Hippocampal formation (tissue), 2 donors: ENCODE measurements at places on chromosomes 6 and 20.

- no peak for DNase-seq
Measured at GRCh38 chr6:7991536-7991935, 72.7 kb downstream of the BLOC1S5 start.

- no peak for DNase-seq
Measured at GRCh38 chr20:25013478-25014380, 21.2 kb upstream of the APMAP start.

GRCh38 chr6:131823276-131823902, 15.6 kb downstream of the ENPP1 start:
- no peak for DNase-seq

GRCh38 chr20:64107736-64108457, 532 bp upstream of the NPBWR2 start:
- no peak for DNase-seq

GRCh38 chr6:50822078-50822476, 3.4 kb downstream of the TFAP2B start:
- DNase-seq, result no peak

DNA sequence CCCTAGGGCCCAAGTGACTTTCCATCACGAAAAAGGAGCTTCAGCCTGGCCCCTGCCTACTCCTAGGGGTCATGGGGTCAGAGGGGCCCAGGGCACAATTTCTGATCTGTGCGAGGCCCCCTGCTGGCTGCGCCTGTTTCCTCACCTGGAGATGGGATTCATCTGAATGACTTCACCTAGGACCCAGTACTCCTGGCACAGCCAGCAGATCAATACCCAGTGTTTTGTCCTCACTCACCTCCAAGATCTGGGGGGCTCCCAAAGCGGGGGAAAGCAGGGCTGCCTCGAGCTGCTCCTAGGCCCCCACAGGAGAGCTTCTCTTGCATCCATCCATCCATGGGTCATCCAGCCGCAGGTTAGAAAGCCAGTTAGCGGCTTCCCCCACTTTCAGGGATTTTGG, 33.8 kb downstream of the CD40 start:
- DNase-seq, result no peak

- DNase-seq, result no peak
Measured at GRCh38 chr6:130211691-130212090, 11.1 kb downstream of the SAMD3 start.

GRCh38 chr20:57008217-57008616, 258.2 kb downstream of the BMP7 start:
- DNase-seq, result no peak

GRCh38 chr6:128712898-128713297, 170.0 kb upstream of the LAMA2 start:
- no peak for DNase-seq

DNA sequence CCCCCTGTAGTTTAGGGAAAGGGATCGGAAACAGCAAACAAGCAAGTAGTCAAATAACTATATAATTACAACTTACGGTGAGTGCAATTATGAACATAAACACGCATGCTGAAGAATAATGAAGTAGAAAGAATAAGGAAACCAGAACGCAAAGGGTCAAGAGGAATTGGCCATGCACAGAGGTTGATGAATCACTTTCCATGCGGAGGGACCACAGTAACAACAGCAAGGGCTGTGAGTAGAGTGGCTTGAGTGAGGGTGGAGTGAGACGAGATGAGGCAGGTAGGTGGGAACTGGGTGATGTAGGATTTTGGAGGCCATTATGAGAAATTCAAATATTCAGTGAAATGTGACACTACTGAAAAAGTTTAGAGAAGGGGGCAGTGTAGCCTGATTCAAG, 112.2 kb upstream of the LAMP5 start:
- DNase-seq, result no peak

DNA sequence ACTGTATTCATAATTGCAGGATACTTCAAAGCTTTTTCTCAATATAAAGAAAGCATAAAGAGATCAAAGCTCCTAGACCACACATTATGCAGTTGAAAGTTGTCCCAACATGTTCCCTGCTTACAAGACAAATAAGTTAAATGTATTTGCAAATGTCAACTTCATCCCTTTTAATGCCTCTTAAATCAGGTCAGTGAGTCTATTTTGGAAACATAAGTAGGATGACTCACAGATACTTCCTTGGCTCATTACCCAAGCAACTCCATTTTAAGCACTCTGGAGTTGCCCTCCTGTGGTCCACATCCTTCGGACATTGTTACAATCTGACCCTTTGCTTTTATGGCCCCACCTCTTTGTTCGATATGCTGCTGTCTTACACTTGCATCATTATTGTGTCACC, 162.0 kb downstream of the FAXC start:
- DNase-seq, result no peak

GRCh38 chr6:47407300-47408281, 70.0 kb upstream of the CD2AP start:
- DNase-seq, result no peak

DNA sequence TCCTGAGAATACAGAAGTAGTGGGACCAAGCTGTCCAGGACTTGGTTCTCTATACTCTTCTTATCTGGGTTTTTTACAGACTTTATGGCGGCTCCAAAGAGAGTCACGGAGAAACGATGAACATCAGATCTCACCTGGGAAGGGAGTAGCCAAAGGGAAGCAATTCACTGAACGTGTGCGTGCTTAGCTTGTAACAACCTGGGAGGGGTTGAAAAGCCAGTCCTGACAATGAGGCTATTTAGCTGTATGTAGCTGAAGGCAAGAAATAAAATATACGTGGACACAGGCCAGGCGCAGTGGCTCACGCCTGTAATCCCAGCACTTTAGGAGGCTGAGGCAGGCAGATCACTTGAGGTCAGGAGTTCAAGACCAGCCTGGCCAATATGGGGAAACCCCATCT, 18.2 kb upstream of the RBL1 start:
- no peak for DNase-seq

- DNase-seq, result no peak
Measured at GRCh38 chr6:135291288-135292076, 110.4 kb downstream of the MYB start.

DNA sequence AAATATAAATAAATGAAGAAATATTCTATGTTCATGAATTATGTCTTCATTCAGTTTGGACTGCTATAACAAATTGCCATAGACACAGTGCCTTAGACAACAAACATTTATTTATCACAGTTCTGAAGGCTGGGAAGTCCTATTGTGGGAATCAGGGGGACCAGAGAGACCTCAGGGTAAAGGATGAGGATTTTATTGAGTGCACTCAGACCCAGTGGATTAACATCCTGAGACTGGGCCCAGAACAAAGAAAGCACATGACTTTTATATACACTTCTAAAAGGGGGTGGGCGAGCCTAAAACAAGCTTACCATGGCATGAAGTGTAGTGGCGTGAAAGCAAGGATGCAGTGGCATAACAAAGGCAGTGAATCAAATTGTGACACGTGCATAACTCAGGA, 26.9 kb upstream of the CBLN4 start:
- DNase-seq, result no peak

DNA sequence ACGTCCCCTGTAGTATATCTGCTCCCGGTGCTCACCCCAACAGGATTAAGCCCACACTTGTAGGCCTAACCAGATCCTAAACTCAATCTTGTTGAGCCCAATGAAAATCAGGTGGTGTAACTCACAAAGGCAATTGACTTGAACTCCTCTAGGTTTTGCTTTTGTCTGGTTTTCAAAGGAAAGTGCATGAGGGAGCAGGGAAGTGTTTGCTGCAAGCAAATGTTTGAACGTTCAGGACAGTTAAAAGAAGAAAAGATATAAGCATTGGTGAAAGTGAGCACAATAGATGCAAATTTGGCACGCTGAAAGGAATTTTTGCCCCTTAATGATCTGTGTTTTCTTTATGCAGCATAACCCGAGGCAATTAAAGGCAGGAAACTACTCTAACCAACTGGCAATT, 212.6 kb downstream of the PLCB1 start:
- no peak for DNase-seq

- DNase-seq, result no peak
Measured at GRCh38 chr6:35061102-35061615, 80.0 kb downstream of the TCP11 start.

DNA sequence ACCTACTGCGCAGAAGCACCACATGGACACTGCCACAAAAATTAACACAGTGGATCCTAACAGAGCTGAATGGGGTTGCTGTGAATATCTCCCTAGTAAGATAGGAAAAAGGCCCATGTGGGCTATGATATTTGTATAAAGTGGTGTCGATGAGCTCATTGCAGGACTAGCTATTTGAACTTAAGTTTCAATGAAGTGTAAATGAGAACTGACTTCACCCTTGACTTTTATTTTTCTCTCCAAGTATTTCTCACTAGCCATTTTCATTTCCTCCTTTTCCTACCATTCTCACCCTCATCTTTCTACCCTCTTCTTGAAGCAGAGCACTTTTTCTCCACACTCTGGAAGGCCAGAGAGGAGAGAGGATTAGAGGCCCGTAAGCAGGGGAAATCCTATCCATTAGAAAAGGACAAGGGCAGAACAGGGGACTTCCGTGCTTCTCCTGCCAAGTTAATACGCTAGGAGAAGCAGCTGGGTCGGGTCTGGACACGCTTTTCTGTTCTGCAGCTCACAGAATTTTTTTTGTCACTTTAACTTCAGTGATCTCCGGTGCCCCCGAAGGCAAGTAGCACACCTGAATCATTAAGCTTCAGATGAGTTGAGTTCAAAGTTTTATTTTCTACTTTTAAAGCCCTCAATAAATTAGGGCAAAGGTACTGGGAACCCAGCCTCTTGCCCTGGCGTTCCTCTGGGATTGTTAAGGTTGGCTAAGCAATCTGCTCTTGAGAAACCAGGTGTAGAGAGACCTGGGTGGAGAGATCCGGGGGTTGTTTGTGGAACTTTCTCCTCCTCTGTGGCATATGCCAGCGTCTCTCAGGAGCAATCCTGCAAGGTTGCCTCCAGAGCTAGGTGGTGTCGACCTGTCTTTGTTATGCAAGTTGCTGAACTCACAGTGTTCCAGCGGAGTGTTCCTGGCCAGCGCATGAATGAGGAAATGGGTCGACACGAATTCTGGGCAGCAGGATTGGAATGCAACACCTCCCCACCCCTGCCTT, 56.2 kb upstream of the ARID1B start:
- no peak for DNase-seq

GRCh38 chr6:156698239-156699016, 78.8 kb upstream of the ARID1B start:
- DNase-seq, result no peak

GRCh38 chr6:151185148-151185547, 54.6 kb upstream of the AKAP12 start:
- DNase-seq, result no peak

- DNase-seq, result no peak
Measured at GRCh38 chr6:90508753-90509152, 78.1 kb downstream of the MAP3K7 start.

DNA sequence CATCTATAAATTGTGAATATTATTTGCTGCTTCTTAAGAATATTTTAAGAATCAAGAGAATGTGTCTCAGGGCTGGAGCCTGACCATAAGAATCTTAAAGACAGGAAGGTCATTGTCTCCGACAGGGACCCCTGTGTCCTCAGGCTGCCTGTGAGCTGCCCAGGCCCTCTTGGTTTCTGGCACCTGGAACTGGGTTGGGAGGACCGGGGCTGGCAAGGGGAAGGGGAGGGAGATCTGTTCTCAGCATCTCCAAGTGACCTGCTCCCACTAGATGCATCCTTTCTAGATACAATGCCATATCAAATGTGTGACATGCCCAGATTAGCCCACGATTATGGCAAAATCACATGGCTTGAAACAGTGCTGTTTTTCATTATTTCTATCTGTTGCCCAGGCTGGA, 110.5 kb downstream of the SCML4 start:
- DNase-seq, result no peak

- DNase-seq, result no peak
Measured at GRCh38 chr6:105257340-105257739, 77.5 kb upstream of the POPDC3 start.

DNA sequence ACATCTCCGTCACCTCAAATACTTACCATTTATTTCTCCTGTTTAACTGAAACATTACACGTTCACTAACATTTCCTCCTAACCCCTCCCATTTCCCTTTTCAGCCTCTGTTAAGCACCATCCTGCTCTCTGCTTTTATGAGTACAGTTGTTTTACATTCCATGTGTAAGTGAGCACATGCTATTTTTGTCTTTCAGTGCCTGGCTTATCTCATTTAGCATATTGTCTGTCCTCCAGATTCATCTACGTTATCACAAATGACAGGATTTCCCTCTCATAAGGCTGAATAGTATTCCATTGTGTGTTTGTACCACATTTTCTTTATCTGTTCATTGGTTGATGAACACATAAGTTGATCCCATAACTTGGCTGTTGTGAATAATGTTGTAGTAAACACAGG, 22.7 kb downstream of the TAF11 start:
- DNase-seq, result no peak

DNA sequence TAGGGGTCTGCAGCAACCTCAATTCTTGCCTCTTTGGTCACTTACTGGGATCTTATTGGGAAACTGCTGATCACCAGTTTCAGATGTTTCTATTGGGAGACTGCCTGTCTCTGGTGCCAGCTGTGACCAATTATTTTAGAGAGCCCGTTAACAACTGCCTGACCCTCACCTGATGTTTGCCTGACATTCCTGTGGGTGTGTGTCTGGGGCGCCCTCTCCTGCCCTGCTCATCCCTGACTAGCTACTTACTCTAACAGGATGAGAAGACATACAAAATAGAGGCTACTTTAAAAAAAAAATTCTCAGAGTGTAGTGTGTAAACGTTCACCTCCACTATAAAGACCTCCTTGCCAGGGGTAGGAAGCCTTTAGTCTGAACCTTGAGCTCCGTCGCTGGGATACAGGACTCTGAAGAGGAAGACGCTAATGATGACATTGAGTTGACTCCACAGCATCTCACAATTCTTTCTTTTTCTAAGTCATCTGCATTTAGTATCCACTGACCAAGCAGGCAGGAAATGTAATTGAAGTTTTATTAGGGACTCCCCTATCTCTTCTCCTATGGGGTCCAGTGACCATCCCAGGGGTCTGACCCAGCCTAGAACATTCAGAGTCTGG, 54.6 kb upstream of the DDR1 start:
- no peak for DNase-seq

DNA sequence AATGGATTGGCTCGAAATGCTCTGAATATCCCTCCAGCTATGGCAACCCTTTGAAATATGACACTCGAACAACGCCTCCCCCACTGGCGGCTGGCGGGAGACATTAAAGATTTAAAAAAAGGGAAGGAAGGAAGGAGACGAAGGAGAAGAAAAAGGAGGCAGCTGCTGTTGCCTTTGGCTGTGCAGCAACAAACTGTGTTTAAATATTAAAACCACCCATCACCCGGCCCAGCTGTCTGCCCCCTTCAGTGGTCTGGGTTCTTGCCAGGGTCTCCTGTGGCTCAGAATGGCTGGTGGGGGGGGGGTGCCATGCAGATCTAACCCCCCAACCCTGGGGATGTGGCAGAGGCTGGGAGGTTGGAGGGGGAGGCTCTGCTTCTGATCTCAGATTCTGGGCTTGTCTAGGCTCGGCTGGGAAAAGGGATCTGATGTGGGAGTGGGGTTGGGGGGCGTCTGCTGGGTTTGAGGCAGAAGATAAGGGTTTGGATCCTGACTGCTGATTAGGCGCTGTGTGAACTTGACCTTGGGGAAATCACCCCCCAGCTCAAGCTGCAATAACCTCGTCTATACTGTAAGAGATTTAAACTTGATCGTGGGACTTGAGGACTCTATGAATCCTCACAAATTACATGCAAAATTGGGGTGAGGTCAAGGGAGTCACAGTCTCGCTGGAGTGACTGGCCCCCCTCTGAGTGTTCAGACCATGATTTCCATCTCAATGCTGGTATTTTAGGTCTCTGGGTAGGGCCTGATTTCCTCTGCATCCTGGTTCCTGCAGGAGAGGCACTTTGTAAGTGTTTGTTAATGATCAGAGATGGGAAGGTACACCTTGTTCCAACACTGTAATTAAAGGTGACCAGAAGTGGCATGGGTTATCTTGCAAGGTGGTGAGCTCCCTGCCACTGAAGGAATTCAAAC, 40.3 kb upstream of the BLCAP start:
- no peak for DNase-seq
